ENCODE measurements at places on chromosomes 4 and X. TPM values are rescaled to one million over a fixed set of nuclear protein-coding genes. Genes with fewer than 3 reads are reported as not detected.

CXCL1 gene
- 4.5 TPM for total RNA-seq

STS gene
- 9.7 TPM for total RNA-seq

NUDT10 gene
- total RNA-seq, result 0.62 TPM

TSPAN7 gene
- 0.19 TPM for total RNA-seq

FAM149A gene
- 13.9 TPM for total RNA-seq

IL13RA2 gene
- total RNA-seq, result 451 TPM

TIGD4 gene
- 0.13 TPM for total RNA-seq

SH3D19 gene
- total RNA-seq, result 47.7 TPM

FAT4 gene
- 29.0 TPM for total RNA-seq

RPA4 gene
- 0.79 TPM for total RNA-seq

NOX1 gene
- total RNA-seq, result not detected

RNF175 gene
- total RNA-seq, result not detected

ANKRD50 gene
- total RNA-seq, result 42.7 TPM

BTC gene
- 0.92 TPM for total RNA-seq

GPR50 gene
- total RNA-seq, result not detected

DUSP21 gene
- not detected for total RNA-seq

CT45A3 gene
- not detected for total RNA-seq

F9 gene
- not detected for total RNA-seq

RRH gene
- not detected for total RNA-seq

FREM3 gene
- 0.44 TPM for total RNA-seq

TRIM61 gene
- 0.92 TPM for total RNA-seq

ARFIP1 gene
- total RNA-seq, result 40.3 TPM

PF4V1 gene
- not detected for total RNA-seq
